ENCODE measurements at places on chromosomes 1 and 21.

GRCh38 chr1:4678066-4678717 lies 23.8 kb downstream of the AJAP1 start:
- DNase-seq = no peak

DNA sequence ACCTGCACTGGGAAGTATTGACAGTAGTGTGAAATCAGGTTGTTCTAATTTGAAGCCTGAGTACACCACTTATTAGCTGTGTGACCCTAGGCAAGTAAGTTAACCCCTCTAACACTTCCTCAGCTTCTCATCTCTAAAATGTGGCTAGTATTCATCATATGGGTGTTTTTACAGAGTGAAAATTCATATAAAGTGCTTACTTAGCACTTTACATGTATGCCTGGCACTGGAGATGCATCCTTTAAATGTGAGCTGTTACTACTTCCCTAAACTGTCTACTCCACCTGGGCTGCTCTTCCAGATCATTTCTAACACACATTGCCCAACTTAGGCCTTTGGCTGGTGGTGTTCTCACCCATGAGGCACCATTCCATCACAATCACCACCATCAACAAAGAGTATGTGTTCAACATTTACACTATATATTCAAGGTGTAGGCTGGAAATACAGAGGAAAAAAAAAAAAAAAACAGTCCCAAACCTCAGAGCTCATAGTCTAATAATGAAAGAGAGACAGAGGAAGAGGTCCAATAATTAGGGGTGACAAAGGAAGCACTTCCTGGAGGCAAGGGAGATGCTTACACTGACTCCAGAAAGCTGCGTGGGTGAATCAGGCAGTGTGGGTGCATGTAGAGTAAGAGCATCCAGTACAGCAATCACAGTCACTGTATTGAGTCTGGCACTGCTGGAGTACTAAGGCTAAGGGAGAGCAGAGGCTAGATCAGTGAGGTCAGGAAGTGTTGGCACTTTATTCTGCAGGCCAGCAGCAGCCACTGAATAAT lies 3.6 kb downstream of the STX6 start:
- DNase-seq = no peak

- DNase-seq = no peak
Observed at GRCh38 chr1:165531021-165531420, 12.8 kb upstream of the LRRC52 start.

GRCh38 chr1:28578696-28579218 lies 13.3 kb upstream of the RAB42 start:
- DNase-seq = no peak

GRCh38 chr1:203351037-203351625 lies at the start of gene FMOD:
TSS of gene FMOD (minus strand) at chr1:203351122. CDS start at chr1:203348270, 2,852 bp downstream.
- DNase-seq = no peak

DNA sequence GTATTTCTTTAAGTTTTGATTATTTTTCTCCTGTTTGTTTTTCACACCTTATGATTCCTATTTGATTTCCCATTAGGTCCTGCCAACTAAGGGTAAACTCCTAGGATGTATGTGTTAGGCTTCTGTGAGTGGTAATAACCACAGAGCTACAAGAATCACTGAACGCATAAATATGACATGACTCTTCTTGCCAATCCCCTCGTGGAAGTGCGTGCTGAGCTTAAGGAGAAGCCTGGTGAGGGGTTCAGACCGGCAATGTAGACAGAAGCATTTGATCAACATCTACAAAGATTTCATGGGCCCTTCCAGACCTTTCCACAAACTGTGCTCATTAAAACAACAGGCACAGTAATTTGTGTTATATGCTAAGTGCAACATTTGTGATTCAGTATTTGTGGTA lies 273.8 kb upstream of the SNX7 start:
- DNase-seq = no peak

GRCh38 chr1:29812408-29813135 lies 576.2 kb downstream of the PTPRU start:
- no peak for DNase-seq

DNA sequence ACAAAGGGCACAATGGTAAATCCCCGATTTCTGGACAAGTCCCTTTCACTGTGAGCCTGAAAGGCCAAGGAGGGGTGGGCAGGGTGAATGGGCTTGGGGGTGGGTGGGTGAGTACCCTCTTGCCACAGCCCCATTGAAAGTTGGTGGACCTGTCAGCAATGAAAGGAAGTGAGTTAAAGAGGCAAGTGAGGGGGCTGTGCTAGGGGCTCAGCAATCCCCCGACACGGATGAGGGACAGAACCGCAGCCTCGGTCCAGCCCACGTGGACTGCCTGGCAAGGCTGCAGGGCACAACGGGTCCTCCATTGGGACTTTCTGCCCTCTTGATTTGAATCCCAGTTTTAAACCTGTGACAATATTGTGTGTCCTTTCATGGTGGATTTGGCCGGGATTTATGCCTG lies 255.3 kb downstream of the FOXD2 start:
- DNase-seq = no peak

DNA sequence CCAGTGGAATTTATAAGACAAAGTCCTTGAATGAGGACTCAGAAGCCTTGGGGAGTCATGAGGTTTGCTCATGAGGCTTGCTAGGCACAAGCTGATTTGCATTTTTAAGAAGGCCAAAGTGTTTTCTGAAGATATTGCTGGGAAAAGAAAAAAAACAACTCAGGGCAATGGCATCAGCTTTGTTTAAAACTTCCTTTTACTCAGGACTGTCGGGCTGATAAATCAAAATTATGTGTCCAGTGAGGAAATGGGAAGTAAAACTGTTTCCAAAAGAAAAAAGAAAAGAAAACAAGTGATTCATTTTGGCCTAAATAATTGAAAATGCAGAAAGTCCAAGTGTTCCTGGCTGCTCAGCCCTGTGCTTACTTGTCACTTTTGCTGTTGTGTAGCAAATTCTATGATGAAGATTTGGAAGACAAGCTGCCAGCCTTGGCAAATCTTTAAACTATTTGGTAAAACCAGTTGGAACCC lies 282.4 kb downstream of the HLX start:
- DNase-seq = no peak

DNA sequence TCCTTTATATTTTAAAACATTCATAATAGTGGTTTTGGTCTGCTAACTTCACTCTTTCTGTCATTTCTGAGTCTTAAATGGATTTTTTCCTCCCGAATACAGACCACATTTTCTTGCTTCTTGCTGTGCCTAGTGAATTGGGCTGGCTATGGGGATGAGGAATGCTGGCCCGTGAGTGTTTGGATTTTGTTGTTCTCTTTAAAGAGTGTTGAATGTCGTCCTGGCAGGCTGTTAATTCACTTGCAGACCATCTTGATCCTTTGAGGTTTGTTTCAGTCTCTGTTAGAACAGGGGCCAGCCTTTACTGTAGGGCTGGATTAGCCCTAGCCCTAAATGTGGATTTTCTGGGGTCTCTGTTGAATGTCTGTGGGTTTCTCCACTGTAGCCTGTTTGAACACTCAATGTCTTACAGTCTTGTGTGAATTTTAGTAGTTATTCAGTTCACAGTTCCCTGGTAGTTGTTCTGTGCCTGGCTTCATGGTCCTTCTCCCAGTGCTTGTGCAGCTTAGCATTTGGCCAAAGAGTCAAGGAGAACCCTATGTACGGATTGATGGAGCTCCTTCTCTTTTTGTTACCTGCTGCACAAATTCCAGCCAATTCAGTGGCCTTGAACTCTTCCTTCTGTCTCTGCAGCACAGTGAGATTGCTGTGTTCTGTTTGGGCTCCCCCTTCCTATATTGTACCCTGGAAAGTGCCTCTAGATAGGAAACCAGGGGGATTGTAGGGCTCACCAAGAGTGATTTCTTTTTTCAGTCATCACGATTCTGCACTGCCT lies 95.7 kb downstream of the DYRK1A start:
- DNase-seq = no peak

GRCh38 chr21:37136261-37136660 lies 63.2 kb downstream of the TTC3 start:
- DNase-seq = no peak

- no peak for DNase-seq
Observed at GRCh38 chr1:160130939-160131338, 15.4 kb downstream of the ATP1A2 start.

DNA sequence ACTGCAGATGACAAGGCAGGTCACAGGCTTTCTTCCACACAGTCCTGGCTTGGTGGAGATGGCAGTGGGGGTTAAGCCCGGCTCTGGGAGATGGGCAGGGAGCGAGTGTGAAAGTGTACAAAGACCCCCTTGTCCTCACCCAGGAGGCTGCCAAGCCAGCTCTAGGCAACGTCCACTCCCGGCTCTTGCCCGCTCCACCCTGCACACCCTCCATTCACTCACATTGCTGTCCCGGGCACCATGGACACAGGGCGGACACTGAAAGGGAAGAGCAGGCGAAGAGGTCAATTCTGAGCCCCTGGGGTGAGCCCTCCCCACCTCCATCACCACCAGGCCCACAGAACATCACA lies 8.9 kb downstream of the COL16A1 start:
- DNase-seq = no peak

DNA sequence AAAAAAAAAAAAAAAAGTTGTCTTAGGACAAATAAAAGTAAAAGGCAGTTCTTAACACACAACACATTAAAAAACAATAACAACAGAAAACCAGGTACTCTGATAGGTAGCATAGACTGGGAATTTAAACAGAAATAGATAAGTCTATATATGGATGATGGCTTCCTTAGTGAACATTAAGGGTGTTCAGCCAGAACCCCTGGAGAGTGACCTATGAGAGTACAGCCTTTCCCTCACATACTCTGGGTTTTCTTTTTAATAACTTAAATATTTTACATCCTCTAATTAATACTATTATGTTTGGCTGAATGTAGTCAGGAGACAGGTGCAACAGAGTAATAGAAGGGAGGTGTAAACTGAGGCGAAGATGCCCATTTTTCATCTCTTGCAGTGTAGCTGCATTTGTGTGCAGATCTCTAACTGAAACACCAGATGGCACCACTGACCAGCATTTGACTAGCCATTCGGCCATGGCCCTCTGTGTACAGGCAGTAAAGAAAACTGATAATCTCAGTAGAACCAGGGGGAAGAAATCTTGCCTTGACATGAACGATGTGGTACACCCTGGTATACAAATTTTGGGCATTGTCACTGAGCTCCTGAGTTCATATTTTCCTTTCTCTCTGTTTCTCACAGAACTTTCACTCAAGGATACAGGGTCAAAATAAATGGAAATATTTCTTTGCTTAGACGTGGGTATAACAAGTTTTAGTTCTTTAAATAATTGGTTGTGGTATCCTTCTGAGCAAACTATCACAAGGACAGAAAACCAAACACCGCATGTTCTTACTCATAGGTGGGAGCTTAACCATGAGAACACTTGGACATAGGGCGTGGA lies 7.6 kb downstream of the TTF2 start:
- peak; percentile 24 for DNase-seq

- DNase-seq = no peak
Observed at GRCh38 chr1:92968138-92969032, 7.1 kb upstream of the DIPK1A start.

DNA sequence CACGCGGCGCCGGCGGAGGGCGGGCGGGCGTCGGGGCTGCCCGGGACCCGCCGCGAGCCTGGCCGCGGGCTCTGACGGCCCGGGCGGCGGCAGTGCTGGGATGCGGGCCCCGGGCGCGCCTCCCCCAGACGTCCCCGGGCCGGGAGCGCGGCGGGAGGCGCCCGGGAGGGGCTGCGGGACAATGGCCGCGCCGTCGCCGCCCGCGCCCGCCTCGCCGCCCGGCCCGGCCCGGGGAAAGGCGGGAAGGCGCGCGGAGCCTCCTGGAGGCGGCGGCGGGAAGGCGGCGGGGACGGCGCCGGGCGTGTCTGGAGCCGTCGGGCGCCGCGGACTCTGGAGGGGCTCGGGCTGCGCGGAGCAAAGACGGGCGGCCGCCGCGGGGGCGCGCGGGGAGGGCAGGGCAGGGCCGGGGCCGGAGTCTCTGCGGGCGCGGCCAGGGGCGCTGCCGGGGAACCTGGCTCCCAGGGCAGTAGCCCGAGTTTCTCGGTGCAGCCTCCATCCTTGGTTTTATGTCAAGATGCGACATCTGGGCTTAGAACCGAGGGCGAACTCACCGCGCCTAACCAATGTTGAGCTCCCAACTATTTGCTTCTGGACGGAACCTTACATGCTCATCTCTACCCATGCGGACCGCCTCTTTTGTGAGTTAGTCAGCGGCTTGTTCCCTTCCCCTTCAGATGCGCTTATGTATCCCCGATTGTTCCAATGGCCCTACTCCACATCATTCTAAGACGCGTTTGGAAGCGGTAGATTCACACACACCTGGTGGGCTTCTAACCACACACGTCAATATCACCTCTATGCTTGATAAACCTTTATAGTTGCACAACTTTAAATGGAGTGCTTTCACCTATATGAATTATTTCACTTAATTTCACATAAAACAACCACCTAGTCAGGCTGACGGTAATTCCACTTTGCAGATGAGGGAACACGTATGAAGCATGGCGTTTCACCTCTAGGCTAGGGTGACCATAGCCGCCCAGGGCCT lies 651 bp downstream of the ZBTB8A start:
- no peak for DNase-seq

- no peak for DNase-seq
Observed at GRCh38 chr1:54558434-54559030, 10.5 kb downstream of the ACOT11 start.

- DNase-seq = no peak
Observed at GRCh38 chr1:112981426-112981825, 25.4 kb upstream of the SLC16A1 start.
